Omental fat pad (tissue), 4 donors: ENCODE measurements at places on chromosomes 12 and 14. TPM values are rescaled to one million over a fixed set of nuclear protein-coding genes. Genes with fewer than 3 reads are reported as not detected.

The FGF6 gene
- total RNA-seq, result not detected

GRCh38 chr14:69979882-69980281, 100.7 kb downstream of the SMOC1 start:
- DNase-seq, result no peak

The DHRS7 gene
- total RNA-seq, result 69.4 TPM

The NUAK1 gene
- total RNA-seq, result 29.3 TPM

The SRRM4 gene
- not detected for total RNA-seq

- DNase-seq, result no peak
These were observed 611.0 kb downstream of the FSCB start for GRCh38 chr14:43896044-43896443.

- DNase-seq, result no peak
These were observed 2.2 kb upstream of the DCD start for GRCh38 chr12:54650409-54650808.

DNA sequence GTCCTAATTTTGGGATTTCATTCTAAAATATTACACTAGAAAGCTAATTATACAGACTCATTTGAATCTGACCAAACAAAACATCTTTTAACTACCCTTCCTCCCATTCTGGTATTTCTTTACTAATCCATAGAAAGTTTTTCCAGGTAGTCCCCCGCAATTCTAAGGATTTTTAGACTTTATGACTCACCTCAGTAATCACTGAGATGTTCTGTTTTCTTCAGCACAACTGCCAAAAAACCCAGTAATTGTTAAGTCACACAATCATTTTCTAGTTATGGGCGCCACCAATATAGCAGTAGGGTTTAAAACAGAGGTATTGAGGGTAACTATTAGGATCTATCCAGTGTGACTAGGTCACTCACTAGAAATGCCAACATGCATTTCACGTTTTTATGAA, 1.6 kb upstream of the ARID4A start:
- DNase-seq, result no peak

DNA sequence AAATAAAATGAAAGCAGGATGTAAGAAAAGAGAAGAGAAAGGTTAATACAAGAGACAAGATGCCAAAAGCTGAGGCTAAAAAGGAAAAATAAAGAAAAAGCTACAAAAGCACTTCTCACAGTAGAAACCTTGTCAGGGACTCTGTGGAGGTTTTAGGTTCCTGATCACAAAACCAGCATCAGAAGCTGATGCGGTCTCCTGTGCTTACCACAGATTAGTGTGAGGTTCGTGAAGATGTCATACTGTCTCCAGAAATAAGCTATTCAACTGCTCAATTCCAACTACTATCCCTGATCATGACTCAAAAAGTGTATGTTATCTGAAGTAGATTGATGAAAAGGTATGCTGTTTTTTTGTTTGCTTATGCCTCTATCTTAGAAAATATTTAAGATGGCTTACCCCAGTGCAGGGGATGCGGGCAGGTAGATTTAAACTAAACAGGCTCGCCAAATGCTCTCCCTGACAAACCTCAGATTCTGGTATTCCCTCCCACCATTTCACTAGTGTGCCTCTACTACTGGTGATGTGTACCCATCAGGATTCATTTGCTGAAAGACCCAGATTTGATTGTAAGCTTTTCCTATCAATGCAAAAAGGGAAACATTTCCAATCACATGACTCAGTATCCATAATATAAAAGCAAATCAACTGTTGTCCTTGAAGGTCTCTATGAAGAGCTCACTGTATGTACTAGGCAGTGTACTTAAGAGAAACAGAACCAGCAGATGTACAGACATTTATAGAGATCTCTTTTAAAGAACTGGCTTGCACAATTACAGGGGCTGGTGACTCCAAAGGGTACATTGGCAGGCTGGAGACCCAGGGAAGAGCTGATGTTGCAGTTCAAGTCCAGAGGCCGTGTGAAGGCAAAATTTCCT, 169.5 kb upstream of the FOXN3 start:
- no peak for DNase-seq

- no peak for DNase-seq
These were observed 14.5 kb upstream of the KRT83 start for GRCh38 chr12:52335598-52336262.

DNA sequence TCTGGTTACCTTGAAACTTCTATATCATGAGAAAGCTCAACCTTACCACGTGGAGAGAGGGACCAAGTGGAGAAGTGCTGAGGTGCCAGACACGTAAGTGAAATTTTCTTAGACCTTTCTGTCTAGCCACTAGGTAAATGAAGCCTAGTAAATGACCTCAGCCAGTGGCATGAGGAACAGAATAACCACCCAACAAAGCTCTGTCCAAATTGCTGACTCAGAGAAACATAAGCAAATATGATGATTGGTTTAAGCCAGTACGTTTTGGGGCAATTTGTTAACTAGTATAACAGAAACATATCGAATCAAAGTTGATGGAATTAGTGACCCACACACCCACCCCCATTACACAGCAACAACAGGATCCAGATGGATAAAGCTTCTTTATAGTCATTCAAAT, 75.2 kb upstream of the MAX start:
- no peak for DNase-seq

The HHIPL1 gene
- total RNA-seq, result 2.2 TPM

DNA sequence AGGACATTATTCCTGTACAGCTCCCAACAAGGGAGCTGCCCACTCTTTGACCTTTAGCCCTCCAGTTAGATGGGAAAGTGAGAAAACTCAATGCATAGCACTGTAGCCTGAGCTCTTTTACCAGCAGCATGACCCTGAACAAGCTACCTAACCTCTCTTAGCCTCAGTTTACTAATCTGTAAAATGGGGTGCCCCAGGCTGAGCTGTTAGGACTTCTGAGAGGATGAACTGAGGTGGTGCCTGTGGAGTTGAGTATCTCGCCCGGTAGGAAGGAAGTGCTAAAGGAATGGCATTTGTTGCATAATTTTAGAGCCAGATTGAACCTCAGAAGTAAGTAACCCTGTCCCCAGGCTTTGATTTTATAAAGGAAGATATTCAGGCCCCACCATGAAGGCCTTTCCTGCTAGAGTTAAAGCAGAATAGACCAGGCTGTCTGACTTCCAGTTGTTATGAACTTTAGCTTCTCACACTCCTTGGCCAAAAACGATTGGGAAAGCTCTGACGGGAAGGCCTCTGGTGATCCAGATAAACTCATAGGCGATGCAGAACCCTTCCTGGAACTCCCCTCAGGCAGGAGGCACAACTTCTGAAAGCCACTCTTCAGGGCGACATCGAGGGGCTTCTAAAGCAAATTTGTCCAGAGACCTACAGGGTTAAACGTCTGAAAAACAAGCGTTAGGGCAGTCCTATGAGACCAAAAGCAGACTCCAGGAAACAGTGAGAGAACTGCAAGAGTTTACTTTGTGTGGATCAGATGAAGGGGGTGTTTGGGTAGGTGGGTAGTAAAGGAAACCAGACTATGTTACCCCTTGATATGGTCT, 2.5 kb upstream of the SERPINA10 start:
- DNase-seq, result no peak

DNA sequence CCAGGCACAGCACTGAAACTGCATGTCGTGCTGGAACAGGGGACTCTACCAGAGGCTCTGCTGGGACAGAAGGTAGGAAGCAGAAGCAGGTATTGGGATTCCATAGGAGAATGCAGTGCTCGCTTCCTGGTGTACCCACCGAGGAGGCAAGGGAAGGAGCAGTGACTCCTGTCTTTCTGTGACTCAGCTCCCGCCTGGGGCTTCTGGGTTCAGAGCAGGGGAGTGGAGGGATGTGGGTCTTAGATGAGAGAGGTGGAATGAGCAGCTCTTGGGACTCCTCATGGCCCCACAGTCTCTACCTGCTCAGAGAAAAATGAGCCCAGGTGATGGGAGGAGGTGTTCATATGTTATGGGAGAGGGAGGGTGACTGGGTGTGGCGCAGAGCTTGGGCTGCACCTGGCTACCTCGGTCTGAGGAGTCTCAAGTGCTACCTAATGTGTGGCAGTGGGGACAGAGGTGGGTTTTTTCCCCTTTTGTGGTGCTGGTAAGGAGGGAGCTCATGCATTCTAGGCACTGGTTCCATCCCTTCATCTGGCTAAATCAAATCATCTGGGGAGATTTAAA, 26.3 kb downstream of the WNT5B start:
- no peak for DNase-seq

The ARHGEF25 gene
- 14.7 TPM for total RNA-seq

DNA sequence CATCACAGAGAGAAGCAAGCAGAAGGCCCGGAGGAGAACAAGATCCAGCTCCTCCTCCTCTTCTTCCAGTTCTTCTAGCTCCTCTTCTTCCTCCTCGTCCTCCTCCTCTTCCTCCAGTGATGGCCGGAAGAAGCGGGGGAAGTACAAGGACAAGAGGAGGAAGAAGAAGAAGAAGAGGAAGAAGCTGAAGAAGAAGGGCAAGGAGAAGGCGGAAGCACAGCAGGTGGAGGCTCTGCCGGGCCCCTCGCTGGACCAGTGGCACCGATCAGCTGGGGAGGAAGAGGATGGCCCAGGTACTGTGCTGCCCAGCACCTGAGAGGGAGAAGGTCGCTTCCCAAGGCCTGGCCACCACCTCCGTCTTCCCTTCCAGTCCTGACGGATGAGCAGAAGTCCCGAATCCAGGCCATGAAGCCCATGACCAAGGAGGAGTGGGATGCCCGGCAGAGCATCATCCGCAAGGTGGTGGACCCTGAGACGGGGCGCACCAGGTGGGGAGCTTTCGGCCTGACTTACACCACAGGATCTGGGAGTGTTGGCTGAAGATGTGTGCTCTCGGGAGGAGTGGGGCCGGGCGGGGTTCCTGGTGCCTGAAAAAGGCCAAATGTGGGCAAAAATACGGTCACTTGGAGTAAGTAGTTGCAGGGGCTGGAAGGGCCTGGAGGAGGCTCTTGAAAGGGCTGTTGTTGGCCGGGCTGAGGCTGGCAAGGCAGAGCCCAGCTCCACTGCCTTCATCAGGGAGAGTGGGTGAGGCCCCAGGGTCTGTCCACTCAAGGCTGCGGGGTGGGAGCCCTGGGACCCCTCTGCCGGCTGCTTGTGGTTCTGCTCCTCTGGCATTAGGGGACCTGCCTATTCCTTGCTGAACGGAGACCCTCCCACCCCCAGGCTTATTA, 1.4 kb downstream of the ARL6IP4 start:
- no peak for DNase-seq

DNA sequence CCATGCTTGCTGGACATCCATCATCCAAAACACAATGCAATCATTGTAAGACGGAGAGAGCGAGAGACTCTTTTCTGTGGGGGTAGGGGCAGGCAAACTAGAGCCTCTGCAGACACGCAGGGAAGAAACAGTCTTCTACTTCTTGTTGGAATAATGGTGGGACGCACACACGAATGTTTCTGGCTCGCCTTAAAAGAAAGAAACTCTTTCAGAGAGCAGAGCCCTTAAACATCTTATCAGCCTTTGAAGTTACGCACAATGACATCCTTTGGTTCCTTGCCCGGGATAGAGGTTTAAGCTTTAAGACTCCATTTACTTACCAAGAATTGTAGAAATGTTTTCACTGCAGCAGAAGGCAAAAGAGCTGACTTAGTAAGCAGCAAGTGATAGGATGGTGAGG, 133.8 kb upstream of the FOXN3 start:
- DNase-seq, result no peak

GRCh38 chr12:92973614-92974013, 44.5 kb upstream of the EEA1 start:
- no peak for DNase-seq

GRCh38 chr14:64971943-64972791, at the start of gene RAB15:
TSS of gene RAB15 (minus strand) at chr14:64972336. CDS start at chr14:64972076, 260 bp downstream.
- no peak for DNase-seq

- no peak for DNase-seq
These were observed 403.8 kb downstream of the PCNX1 start for GRCh38 chr14:71311061-71311460.

GRCh38 chr14:83470466-83470865, 1936.8 kb upstream of the SEL1L start:
- no peak for DNase-seq

DNA sequence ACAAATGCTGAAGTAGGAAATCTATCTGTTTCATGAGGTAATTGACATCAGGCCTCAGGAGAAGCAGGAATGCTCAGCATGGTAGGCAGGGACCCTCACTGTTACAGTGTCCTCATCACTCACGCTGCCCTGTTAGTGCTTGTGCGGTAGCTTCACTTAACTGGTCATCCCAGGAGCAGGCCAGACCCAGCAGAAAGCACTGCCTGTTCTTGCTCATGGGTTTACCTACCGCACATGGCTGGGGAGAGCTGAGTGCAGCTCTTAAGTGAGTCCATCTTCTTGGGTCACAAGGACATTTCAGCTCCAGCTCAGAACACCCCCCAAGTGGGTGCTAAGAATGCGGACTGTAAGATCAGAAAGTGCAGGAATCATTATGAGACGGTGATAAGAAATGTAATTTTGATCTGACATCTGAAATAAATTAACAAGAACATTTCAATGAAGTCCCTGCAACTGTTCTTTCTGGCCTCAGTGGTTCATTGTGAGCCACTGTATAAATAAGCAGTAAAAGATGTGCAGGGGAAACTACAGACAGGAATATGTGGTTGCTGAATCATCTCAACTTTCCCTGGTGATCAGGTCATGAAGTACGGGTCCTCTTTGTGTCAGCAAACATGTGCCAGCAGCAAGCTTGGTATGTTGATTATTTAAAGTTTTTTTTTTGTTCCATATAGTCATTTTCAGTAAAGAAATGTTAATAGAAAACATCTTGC, 757.7 kb upstream of the TMEM132C start:
- no peak for DNase-seq

The PIK3C2G gene
- total RNA-seq, result 0.19 TPM

The KRT6C gene
- not detected for total RNA-seq

The SLC10A1 gene
- total RNA-seq, result not detected

DNA sequence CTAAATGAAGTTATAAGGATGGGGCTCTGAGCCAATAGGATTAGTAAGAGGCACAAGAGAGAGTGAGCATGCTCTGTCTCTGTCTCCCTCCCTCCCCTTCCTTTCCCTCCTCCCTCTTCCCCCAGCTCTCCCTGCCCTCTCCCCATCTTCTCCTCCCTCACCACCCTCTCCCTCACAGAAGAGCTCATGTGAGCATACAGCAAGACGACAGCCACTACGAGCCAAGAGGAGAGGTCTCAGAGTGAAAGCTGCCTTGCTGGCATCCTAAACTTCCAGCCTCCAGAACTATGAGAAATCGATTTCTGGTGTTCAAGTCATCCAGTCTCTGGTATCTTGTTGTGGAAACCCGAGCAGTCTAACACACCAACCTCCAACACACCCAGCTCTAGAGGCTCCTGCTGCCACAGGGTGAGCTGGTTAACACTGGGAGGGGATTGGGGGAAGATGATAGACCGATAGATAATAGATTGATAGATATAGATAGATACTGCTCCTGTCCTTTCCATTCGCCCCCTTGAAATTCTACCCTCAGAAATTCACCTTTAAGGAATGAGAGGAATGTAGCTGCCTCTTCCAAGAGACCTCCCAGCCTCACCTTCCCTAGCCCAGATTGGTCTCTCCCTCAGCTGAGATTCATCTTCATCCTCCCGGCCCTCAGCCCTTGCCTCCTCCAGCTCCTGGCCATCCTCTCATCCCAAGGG, 25.8 kb upstream of the ACTN1 start:
- DNase-seq, result no peak

The SIX6 gene
- not detected for total RNA-seq

- no peak for DNase-seq
These were observed 124.3 kb downstream of the FBXL14 start for GRCh38 chr12:1470051-1470450.
